Activated CD8-positive, alpha-beta memory T cell treated with anti-CD3 and anti-CD28 coated beads, Interleukin-2, amount 50 U/mL, for 48 hours (primary cell): ENCODE measurements at places on chromosomes 3 and 15.
A peak's percentile ranks its signal among the peaks of the same experiment; 100 is the strongest.

DNA sequence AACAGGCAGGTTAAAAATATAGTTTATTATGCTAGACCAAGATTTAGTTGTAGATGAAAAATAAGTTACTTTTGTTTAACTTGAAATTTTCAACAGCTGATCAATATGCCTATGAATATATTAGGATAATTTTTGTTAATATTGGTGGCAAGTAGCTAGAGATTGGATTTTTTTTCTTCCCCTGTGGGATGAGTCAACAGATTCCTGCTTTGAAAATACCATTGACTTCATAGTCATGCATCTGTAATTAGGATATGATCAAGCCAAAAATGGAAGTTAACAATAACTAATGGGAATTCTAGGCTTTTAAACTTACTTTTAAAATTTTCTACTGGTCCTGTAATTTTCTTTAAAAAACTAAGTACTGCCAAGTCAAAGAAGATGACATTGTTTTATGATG lies 211.7 kb downstream of the ZIC1 start:
- DNase-seq: no peak

GRCh38 chr15:46365572-46365971 lies 730.7 kb downstream of the SQOR start:
- DNase-seq: no peak

DNA sequence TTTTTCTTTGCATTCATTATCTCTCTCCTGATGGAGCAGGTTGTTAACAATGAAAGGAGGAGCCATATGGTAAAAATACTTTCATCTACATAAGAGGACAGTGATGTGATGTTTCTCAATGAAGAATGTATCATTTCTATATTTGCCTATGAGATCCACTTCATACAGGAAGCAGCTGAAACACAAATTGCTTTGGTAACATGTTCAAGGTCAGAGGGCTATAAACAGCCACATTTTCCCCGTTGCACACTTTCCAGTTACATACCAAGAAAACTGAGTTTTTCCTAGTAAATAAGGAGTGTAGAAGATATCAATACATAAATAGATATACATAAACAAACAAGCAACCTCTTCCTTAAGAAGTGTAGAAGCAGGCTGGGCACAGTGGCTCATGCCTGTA lies 32.6 kb upstream of the GYG1 start:
- DNase-seq: no peak

- DNase-seq: peak; percentile 29
Observed at GRCh38 chr15:70582143-70582945, 181.0 kb downstream of the UACA start.

DNA sequence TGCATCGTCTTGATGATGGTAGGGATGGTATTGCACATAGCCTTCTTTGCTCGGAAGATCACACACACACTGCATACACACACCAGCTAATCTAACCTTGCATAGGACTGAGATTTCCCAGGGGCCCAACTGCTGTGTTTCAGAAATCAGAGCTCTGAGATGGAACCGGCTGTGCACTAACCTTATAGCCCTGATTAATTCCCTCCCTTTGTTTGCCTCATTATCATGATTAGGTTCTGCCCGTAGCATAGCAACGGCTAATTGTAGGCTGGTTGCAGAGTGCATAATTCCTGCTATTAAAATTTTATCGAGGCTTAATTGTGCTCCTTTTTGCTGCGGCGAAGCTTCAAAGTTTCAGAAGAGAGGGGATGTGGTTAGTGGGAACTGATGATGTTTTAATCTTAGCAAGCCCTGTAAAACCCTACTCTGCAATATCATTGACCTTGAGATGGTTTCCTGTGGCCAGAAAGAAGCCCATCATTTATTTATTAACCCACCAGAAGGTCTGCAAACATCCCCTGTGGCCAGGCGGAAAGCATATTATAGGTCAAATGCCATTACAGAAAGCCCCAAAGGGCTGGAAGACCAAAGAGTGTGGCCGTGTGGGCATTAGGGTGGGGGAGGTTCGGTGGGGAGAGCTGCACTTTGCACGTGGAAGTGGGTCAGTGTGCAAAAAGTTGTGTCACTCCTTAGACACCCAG lies 56.2 kb upstream of the GLCE start:
- no peak for DNase-seq

DNA sequence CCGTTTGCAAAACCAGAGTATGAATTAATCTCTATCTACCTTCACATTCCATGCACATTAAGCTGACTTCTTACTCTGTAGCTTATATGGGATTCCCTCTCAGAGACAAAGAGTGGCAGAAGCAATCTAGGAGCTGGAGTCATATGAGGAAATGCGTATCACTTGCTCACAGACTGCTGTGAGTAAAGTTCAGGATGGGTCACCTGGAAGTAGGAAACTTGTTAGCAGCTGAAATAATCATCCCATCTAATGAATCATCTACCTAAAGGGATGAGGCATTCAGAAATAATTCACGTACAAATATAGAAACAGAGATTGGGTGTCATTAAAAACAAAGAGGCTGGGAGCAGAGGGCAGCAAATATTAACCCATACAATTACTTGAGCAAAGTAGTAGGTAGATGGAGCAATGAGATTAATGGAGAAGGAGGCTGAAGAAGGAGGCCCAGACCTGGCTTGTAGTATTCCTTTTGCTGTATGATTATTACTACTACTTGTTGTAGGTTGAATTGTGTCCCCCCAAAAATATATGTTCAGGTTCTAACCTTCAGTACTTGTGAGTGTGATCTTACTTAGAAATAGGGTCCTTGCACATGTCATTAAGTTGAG lies 866.3 kb downstream of the ROBO2 start:
- no peak for DNase-seq

- no peak for DNase-seq
Observed at GRCh38 chr3:70947579-70947978, 635.1 kb upstream of the MDFIC2 start.

- DNase-seq: peak; percentile 93
Observed at GRCh38 chr15:64355944-64356709, at the start of gene CSNK1G1. CSNK1G1 (minus strand) TSS chr15:64356173; CDS start chr15:64300499, 55,674 bp downstream.

GRCh38 chr3:115912372-115912771 lies 289.1 kb downstream of the GAP43 start:
- no peak for DNase-seq

- no peak for DNase-seq
Observed at GRCh38 chr3:183181606-183182005, 19.1 kb upstream of the LAMP3 start.

GRCh38 chr15:43067717-43068461 lies 37.9 kb downstream of the UBR1 start:
- no peak for DNase-seq

DNA sequence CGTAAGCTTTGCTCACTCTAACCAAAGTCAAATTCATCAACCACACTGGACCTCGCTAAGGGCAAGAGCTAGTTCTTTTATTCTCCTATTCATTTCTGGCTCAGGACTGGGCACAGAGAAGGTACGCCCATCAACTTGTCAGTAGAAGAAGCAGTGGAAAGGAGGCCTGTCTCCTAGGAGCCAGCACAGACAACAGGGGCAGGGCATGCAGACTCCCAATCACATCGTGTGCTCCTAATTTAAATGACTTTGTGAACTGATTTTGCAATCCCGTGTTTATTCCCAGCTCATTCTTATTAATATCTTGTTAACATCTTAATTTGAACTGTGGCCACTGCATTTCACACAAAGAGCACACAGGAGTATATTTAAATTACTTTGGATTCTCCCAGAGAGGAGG lies 161.1 kb upstream of the BCL6 start:
- no peak for DNase-seq

DNA sequence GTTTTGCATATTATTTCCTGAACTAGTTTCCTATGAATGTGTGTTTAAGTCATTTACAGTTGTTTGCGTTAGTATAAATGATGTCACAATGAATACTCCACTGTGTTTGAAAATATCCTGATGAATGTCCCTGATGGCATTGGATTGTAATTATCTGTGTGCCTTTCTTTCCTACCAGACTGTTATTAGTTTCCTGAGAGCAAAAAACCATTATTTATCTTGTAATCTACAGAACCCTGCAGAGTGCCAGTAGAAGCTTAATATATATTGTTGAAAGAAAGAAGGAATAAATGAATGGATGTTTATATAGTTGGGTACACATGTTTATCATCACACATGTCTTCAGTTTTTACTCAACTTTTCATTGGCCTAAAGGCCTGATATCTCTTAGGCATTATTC lies 312.6 kb downstream of the AGBL1 start:
- no peak for DNase-seq

- no peak for DNase-seq
Observed at GRCh38 chr3:194142156-194142910, 6.4 kb downstream of the HES1 start.

- no peak for DNase-seq
Observed at GRCh38 chr3:120424976-120425570, 25.7 kb downstream of the FSTL1 start.
